ENCODE measurements at places on chromosomes 1 and 21.

- DNase-seq: no peak
These were observed 36.7 kb upstream of the TMEM222 start for GRCh38 chr1:27285274-27285660.

GRCh38 chr1:222299524-222299923 lies 248.4 kb downstream of the HHIPL2 start:
- DNase-seq: no peak

- DNase-seq: no peak
These were observed 74.4 kb downstream of the COL24A1 start for GRCh38 chr1:86082183-86082582.

DNA sequence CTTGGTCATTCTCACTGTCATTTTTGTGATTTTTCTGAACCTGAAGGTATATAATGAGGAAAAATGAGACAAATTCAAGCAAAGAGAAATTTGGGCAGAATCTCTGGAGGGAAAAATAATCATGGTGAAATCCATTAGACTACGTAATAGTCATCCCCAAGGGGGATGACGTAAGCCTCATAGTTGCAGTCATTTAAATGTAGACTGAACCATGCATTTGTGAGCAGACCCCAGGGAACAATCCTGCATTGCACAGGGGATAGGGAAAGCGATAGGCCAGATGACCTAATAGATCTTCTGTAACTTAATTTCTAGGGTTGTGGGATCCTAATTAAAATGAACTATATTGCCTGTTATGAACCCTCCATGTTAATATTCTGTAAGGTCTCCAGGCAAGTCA lies 167.4 kb upstream of the C1orf21 start:
- DNase-seq: no peak

DNA sequence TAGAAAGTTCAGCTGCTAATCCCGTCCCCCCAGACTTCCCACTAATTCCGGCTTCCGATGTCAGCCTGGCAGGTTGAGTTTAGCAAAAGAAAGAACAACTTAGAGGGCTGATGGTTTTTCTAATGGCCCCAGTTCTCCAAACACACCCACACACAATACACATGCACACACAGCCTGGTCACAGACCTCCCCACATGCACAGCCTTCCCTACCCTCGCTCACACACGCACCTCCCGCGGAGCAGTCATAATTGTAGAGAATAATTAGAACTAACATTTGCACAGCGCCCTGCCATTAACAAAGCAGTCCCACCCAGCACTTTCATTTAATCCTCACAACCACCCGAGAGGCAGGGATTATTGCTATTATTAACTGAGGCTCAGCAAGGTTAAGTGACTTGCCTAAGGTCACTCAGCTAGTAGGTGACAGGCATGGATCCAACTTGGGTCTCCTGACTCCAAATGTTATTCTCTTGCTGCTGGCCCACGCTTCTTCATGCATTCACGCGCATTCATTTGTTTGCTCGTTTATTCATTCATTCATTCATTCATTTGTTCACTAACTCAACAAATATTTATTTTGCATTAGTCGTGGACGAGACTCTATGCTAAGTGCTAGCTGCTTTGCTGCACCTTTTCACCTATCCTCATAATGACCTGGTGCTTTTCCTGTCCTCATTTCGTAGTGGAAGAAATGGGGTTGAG lies 274.9 kb downstream of the FOXD2 start:
- DNase-seq: no peak

DNA sequence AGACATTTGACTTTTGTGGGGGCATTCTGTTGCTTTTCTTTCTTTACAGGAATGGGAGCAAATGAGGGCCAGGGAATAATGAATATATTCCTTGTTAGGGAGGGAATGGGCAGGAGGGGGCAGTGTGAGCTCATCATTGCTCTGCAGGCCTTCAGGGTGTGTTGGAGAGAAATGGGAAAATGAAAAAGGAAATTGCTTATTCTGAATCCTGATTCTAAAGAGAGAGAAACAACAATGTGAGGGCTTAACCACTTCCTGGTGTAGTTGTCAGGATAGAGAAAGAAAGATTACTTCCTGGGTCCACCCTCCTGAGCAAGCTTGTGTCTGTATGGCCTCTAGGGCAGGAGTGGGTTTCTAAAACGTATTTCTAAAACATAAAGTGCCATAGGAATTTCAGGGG lies 28.3 kb downstream of the VANGL2 start:
- DNase-seq: peak; percentile 6

DNA sequence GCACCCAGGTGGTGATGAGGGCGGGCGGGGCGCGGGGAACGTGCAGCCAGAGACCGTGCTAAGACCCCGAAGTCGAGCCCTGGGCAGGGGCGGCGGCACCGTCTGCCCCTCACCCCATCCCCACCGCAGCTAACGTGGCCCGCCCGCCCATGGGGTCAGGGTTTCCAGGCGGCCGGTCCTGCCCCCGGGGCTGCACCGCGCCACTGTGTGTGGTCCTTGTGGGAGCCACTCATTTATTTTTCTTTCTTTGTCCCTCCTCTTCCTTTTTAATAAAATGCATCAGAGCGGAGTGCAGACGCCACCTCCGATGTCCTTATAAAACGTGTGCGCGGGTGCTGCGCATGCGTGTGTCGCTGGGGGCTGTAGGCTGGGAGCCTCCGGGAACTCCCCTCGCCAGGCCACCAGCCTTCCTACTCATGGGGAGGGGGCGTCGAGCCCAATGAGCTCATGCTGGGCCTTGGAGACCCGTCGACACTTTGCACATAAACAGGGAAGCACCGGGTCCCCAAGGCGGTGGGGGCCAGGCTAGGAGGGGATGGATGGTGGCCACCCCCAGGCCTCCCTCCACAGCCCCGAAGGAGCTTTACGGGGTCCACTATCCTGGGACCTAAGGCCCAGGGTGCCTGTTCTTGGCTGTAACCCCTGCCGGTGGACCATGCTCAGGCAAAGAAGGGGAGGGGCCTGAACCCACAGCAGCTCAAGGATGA lies 59.9 kb downstream of the WNT9A start:
- no peak for DNase-seq

GRCh38 chr1:151411884-151412283 lies 12.5 kb downstream of the PSMB4 start:
- no peak for DNase-seq

- DNase-seq: no peak
These were observed 23.0 kb upstream of the DNAJC11 start for GRCh38 chr1:6724517-6725141.

- DNase-seq: peak; percentile 67
These were observed 712 bp downstream of the TEKT2 start for GRCh38 chr1:36084497-36085115.

- DNase-seq: no peak
These were observed 22.2 kb upstream of the ERG start for GRCh38 chr21:38520511-38520910.

- DNase-seq: peak; percentile 64
These were observed 472.7 kb downstream of the PTPRU start for GRCh38 chr1:29708796-29709703.

- DNase-seq: no peak
These were observed 69.7 kb upstream of the IPO9 start for GRCh38 chr1:201759194-201759815.

GRCh38 chr21:34500191-34500590 lies 11.8 kb downstream of the KCNE1 start:
- no peak for DNase-seq

GRCh38 chr1:77975907-77976306 lies 3.0 kb downstream of the FUBP1 start:
- no peak for DNase-seq

GRCh38 chr1:75771978-75772377 lies 14.1 kb upstream of the RABGGTB start:
- no peak for DNase-seq

GRCh38 chr1:46464915-46465314 lies 24.7 kb upstream of the DMBX1 start:
- DNase-seq: no peak

- DNase-seq: no peak
These were observed 8.4 kb upstream of the GUCA2B start for GRCh38 chr1:42144711-42145388.

- no peak for DNase-seq
These were observed 92.5 kb downstream of the ITSN1 start for GRCh38 chr21:33734818-33735217.
